ENCODE measurements at places on chromosomes 13 and 19.

GRCh38 chr19:46845959-46846459 lies 4.6 kb downstream of the AP2S1 start:
- no peak for DNase-seq

- no peak for DNase-seq
Measured at GRCh38 chr19:41537789-41538188, 38.2 kb upstream of the CEACAM21 start.

DNA sequence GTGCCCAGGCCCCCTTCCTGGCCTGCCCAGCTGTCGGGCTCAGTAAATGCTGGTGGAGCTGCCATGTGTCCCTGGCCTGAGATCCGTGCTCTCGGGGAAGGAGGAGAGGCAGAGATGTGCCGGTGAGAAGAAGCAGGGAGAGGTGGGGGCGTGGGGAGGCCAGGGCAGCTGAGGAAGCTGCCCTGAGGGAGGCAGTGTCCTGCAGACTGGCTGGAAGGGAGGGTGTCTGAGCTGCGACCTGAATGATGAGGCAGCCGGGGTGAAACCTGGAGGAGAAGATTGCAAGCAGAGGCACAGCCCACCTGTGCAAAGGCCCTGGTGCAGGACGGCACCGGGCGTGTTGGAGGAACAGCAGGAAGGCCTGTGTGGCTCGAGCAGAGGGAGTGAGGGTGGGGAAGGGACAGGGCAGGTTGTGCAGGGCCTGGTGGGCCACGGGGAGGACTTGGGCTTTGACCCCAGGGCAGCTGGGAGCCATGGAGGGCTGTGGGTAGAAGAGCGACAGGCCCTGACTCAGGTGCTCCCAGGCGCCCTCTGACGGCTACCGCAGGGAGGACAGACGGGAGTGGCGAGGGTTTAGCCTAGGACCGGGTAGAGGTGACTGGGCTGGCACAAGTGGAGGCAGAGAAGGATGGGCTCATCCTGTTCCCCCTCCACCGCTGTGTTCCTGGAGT lies 14.0 kb upstream of the CELF5 start:
- peak; percentile 9 for DNase-seq

DNA sequence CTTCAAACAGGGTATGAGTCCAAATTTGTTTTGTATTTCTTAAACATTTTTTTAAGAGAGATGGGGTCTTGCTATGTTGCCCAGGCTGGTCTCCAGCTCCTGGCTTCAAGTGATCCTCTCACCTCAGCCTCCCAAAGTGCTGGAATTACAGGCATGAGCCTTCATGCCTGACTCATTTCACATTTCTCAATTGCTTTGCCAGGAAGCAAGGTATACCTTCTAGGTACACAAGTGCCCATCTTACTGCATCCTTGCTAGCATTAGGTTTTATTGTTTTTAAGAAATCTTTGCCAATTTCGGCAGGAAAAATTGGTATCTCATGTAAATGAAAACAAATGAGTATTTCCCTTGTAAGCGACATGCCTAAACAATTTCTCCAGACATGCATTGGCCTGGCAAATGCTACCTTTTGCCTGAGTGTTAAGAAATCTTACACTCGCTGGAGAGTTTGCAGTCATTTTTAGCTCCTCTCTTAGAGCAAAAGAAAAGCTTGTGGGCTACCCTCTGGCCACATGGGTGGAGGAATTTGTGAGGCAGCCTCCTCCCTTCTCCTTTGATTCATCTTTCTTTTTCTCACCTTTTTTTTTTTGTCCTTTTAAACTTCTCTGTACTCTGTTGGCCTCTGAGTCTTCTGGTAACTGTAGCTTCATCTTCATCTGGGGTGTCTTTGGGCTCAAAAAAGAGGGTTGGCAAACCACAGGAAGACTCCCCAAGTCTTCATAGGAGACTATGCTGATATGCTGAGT lies 33.0 kb downstream of the ACTL9 start:
- DNase-seq = no peak

DNA sequence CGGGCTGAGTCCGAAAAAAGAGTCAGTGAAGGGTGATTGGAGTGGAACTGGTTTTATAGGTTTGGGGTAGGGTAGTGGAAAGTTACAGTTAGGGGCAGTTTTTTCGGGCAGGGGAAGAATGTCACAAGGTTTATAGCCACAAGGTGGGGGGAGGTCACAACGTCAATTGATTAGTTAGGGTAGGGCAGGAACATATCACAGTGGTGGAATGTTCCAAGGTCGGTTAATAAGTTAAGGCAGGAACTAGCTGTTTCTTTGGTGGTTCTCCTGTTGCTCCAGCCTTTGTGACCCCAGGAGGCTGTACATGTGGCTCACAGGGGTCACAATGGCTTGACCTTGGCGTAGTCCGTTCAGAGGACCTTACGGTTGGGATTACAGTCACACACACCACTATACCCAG lies 20.3 kb downstream of the RDH8 start:
- no peak for DNase-seq

- no peak for DNase-seq
Measured at GRCh38 chr13:64626105-64626504, 2604.0 kb downstream of the PCDH9 start.

GRCh38 chr13:32203221-32203620 lies 111.9 kb downstream of the ZAR1L start:
- no peak for DNase-seq

- no peak for DNase-seq
Measured at GRCh38 chr19:1263188-1263587, 5.9 kb upstream of the CIRBP start.

GRCh38 chr13:33249066-33249465 lies 36.5 kb downstream of the STARD13 start:
- DNase-seq = no peak

DNA sequence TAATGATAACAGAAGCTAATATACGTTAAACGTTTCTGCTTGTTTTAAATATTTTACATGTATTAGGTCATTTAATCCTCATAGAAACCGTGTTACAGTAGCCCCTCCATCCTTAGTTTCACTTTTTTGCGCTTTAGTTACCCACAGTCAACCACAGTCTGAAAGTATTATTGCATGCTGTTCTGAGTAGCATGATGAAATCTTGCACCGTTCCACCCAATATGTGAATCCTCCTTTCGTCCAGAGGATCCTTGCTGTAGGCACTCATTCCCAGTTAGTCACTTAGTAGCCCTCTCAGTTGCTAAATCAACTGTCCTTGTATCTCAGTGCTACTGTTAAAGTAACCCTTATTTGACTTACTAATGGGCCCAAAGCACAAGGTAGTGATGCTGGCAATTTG lies 257.8 kb downstream of the ENOX1 start:
- DNase-seq = no peak

DNA sequence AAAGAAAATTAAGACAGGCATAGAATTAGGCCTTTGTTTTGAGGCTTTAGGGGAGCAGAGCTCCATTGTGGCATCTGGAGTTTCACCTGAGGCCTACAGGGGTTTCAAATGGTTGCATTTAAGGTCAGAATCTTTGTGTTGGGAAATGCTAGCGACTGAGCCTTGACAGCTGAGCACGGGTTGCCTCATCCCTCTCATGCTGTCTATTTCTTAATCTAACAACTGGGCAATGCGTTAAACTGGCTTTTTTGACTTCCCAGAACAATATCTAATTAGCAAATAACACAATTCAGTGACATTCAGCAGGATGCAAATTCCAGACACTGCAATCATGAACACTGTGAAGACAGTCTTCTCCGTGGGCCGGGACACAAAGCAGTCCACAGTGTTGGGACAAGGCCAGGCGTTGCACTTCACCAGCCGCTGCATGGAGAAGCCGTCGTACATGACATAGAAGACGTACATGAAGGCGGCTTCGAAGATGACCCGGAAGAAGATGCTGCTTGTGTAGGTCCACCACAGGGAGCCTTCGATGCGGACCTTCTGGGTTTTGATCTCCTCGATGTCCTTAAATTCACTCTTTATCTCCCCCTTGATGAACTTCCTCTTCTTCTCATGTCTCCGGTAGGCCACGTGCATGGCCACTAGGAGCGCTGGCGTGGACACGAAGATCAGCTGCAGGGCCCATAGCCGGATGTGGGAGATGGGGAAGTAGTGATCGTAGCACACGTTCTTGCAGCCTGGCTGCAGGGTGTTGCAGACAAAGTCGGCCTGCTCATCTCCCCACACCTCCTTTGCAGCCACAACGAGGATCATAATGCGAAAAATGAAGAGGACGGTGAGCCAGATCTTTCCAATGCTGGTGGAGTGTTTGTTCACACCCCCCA lies 3.8 kb downstream of the GJB2 start:
- no peak for DNase-seq

DNA sequence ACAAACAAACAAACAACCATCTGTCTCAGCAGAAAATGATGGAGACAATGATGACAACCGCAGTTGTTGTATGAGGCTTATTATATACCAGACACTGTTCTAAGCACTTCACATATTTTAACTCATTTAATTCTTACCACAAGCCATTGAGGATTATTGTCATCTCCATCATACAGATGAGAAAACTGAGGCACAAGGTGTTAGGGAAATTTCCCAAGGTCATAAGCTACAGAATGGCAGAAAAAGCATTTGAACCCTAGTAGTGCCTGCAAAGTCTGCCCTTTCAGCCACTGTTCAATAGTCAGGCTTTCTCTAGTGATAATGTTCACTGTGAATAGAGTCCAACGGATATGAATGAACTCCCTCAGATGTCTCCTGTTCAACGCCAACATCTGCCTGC lies 60.1 kb downstream of the GPALPP1 start:
- no peak for DNase-seq

- DNase-seq = no peak
Measured at GRCh38 chr19:10389863-10390262, 9.5 kb upstream of the TYK2 start.

DNA sequence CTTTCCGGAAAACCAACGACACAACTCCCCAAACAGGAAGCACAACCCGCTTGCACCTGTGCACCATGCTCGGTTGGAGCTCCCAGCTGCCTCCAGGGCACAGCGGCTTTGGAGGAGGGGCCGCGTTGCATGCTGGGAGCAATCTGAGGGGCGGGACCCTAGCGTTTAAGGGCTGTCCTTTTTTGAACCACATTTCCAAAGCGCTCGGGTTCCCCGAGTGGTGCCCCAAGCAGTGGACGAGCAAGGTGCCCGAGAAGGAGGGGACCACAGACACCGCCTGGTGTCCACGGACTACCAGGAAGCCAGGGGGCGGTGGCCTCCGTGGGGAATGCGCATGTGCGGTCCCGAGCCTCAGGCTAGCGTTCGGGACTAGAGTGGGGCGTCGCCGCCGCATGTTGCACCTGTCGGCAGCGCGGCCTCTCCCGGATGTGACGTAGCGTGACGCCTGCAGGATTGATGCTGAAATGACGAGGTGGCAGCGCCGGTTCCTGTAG lies 11.9 kb upstream of the ZNF57 start:
- no peak for DNase-seq

- DNase-seq = no peak
Measured at GRCh38 chr13:50731400-50731799, 112.1 kb downstream of the DLEU7 start.

DNA sequence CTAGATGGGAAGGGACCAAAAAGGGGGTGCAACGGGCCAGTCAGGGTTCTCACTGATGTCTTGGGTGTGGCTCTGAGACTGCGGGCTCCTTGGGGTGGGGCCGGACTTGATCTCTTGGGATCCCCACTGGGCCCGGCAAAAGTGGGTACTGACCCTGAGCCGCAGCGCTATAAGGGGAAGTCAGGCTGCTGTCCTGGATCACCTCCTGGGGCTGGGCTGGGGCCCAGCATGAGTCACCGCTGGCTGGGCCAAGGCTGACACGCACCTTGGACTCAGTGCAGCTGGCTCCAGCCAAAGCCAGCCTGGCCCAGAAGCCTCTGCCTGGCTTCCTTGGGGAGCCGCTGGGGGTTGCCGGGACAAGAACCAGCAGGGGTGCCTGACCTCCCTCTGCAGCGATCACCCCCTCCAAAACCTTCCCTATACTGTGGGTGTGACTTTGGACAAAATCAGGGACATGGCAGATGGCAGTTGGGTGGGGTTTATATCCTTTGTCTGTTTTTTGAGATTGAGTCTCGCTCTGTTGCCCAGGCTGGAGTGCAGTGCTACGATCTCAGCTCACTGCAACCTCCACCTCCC lies 617 bp upstream of the IQCN start:
- DNase-seq = no peak

GRCh38 chr13:108827646-108828045 lies 198.2 kb downstream of the MYO16 start:
- DNase-seq = no peak

- DNase-seq = no peak
Measured at GRCh38 chr19:54877471-54877870, 3.4 kb downstream of the FCAR start.

- no peak for DNase-seq
Measured at GRCh38 chr19:22609630-22610029, 24.5 kb upstream of the ZNF492 start.

DNA sequence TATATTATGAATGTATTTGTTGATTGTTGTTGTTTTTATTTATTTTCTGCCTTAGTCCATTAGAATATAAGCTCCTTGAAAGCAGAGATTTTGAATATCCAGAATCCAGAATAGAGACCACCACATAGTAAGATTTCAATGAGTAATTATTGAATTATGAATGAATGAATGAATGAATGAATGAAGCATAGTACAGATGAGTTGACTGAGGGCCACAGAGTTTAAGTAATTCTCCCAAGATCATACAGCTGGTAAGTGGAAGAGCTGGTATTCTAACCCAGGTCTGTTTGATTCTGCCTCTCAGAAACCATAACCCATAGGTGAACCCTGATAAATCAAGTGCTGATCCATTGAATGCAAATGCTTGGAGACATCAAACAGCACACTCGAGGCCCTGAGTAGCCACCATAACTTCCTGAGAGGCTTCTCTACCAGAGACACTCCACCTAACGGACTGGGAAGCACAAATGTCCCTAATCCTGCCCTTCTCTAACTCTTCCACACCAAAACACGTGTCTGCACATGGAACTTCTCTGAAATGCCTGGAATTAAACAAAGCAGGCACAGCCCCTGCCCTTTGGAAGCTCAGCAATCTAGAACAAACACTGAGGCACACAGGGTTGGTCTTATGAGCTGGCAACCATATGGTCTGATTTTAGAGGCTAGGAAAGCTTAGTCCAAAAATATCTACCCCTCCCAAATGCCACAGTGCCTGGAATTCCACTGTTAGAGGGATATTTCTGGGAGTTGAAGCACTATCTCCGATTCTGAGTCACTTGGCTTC lies 190.1 kb downstream of the FOXO1 start:
- no peak for DNase-seq

GRCh38 chr19:18519962-18520847 lies 1.7 kb downstream of the ELL start:
- no peak for DNase-seq

DNA sequence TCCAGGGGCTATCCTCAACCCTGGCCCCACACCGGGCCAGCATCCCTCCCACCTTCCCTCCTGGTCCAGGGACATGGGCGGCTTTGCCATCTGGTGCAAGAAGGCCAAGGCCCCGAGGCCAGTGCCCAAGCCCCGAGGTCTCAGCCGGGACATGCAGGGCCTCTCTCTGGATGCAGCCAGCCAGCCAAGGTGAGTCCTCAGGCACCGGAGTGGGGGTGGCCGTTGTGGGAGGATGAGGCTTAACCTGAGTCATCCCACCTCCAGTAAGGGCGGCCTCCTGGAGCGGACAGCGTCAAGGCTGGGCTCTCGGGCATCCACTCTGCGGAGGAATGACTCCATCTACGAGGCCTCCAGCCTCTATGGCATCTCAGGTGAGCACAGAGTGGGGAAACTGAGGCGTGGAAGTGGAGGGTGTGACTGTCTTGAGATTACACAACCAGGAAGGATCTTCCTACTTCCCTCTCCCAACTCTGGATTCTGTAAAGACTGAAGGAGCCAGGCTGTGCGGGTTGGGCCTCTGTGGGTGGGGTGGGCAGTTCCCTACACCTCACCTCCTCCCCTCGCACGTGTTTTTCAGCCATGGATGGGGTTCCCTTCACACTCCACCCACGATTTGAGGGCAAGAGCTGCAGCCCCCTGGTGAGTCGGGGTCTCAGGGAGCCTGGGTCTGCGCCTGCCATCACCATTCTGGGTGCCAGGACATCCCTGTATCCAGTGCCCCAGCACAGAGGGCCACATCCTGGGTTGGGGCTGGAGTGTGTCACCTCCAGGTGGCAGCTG lies 3.8 kb downstream of the MVB12A start:
- DNase-seq = no peak
